NCI-H2107 (cell line): ENCODE measurements at places on chromosomes 4 and X.
A peak's percentile ranks its signal among the peaks of the same experiment; 100 is the strongest.

- peak; percentile 53 for DNase-seq
Measured at GRCh38 chr4:181289198-181289597, 954.0 kb upstream of the TENM3 start.

GRCh38 chrX:136880003-136880451 lies 498 bp downstream of the RBMX start:
- DNase-seq: no peak

GRCh38 chrX:39966176-39966575 lies 131.6 kb downstream of the BCOR start:
- DNase-seq: no peak

GRCh38 chr4:1410491-1411325 lies 4.5 kb upstream of the NKX1-1 start:
- no peak for DNase-seq

DNA sequence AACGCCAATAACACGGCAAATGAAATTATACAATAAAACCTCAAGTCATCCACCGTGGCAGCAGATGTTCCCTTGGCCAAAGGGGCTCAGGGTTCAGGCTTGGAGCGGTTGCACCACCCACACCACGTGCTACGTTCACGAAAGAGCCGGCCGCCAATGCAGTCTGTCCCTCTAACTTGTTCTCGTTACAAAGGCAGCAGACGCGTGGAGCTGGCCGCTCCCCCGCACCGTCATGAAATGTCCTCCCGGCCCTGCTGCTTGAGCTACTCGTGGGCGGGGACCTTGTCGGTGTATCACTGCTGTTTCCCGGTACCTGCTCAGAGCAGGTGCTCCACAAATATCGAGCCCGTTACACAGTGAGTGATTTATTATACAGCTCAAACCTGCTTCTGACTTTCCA lies 36.4 kb upstream of the MAN2B2 start:
- peak; percentile 10 for DNase-seq

- DNase-seq: no peak
Measured at GRCh38 chr4:32658019-32658418, 1937.8 kb downstream of the PCDH7 start.

GRCh38 chrX:119692191-119693039 lies 553 bp downstream of the SEPTIN6 start:
- DNase-seq: no peak

GRCh38 chr4:55549888-55550287 lies 3.2 kb upstream of the CLOCK start:
- DNase-seq: no peak

GRCh38 chr4:85058551-85058950 lies 92.1 kb upstream of the WDFY3 start:
- no peak for DNase-seq

- no peak for DNase-seq
Measured at GRCh38 chr4:42781315-42781714, 111.2 kb upstream of the GRXCR1 start.

GRCh38 chrX:115189646-115190635 lies 731 bp downstream of the RBMXL3 start:
- DNase-seq: no peak

DNA sequence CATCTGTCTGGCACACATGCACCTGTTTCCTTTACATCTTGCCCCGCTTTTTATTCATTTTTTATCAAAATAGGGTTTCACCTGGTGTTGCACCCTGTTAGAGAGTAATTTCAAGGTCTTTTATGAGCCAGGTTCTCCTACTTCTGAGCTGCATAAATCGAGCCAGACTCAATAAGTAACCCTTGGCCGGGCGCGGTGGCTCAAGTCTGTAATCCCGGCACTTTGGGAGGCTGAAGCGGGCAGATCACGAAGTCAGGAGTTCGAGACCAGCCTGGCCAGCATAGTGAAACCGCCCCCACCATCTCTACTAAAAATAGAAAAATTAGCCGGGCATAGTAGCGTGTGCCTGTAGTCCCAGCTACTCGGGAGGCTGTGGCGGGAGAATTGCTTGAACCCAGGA lies 1.0 kb upstream of the PPP2R3B start:
- DNase-seq: no peak

DNA sequence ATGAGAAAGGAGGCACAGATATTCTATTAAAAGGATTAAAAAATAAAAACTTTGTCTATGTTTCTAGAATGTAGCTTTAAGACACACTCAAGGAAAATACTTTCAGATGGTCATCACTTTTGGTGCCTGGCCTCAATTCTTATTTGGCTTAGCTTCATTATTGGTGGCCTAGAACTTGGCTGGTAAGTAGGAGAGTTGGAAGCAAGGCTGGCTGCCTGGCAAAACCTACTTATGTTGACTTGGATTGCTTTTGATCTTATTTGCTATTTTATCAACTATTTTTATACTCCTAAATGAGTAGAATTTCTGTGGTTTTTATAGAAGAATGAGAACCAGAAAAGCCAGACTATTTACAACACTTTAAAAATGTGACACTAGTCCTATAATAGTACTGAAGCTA lies 35.3 kb upstream of the JADE3 start:
- DNase-seq: no peak

DNA sequence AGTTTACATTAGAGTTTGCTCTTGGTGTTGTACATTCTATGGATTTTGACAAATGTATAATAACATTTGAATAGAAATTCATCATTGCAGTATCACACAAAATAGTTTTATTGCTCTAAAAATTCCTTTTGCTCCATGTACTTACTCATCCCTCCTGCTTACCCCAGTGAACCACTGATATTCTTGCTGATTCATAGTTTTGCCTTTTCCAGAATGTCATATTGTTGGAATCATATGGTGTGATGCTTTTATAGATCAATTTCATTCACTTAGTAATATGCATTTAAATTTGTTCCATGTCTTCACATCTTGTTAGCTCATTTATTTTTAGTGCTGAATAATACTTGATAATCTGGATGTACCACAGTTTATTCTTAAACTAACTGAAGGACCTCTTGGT lies 1593.2 kb downstream of the C4orf33 start:
- no peak for DNase-seq

DNA sequence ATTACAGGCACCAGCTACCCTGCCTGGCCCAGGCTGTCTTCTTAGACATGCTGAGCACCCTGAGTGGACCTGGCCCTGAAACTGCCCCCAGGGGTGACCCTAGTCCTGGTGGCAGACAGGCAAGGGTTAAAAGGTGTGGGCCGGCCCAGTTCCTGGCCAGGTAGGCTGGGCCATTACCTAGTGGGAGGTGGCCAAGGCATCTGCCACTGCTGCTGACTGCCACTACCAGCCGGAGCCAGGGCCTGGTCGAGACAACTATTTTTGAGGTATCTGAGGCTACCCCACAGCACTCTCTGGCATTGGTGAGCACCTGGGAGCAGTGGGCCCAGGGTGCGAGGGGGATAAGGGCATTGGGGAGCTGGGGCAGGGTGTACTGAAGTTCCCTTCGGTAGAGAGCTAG lies at the start of gene CCDC120:
Gene CCDC120 (plus strand): TSS at position 206 of the 400 bp plus-strand sequence. CDS start 3,043 bp downstream, outside the sequence.
- no peak for DNase-seq

DNA sequence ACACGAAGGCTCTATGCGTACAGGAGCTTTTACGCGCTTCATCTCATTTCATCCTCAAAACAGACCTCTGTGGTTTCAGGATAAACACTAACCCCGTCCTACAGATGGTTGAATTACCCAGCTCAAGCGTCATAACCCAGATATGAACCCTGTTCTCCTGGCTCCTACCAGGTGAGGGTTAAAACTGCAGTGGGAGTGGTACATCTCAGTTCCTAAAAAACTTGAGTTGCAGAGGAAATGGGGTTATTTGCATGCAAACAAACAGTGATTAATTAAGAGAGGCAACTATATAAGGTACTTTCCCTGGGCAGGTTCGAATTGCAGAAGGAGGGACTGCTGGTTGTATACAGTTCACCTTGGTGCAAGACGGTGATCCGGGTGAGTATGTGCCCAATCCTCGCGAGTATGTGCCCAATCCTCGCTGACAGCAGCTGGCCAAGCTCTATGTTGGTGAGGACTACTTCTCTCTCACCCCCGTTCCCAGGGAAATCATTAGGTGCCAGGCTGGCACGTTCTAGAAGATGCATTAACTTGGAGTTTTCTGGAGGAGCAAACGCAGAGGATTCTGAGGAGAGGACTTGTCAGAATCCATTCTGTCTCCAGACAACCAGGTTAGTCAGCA lies 72.6 kb downstream of the FHDC1 start:
- no peak for DNase-seq

- DNase-seq: no peak
Measured at GRCh38 chr4:174023641-174024040, 259.8 kb downstream of the FBXO8 start.

DNA sequence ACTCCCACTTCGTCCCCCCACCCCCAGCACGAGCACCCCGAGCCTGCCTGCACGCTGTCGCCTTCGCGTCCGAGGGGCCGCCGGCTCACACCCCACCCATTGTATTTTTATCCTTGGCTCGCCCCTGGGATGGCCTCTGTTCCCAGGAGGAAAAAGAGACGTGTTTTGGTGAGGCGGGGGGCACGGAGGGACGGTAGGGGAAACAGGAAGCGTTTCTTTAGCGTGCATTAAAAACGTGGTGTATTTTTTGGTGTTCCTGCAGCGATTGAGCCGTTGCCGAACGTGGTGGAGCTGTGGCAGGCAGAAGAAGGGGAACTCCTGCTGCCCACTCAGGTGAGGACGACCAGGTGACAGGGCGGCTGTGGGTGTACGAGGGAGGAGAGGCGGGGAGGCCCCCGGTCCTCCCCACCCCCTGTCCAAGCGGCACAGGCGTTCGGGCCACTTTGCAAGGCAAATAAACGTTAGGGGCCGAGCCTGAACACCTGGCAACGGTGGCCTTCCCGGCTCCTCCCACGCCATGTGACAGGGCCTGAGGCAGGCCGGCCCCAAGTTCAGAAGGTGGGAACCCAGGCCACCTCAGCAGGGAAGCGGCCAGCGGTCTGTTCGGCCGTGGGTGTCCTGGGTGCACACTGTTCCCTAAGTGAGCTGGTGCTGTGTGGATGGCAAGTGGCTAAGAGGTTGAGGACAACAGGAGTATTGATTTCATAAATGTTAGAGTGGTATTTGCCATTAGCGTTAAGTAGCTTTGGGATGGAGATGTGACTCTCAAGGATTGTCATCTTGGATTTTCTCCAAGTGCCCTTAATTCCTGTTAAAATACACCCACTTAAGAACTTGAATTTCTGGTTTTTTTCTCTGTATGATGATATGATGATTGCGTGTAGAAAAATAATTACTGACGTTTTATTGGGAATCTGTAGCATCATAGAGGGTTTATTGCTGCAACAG lies 1.1 kb downstream of the TMEM131L start:
- DNase-seq: no peak

DNA sequence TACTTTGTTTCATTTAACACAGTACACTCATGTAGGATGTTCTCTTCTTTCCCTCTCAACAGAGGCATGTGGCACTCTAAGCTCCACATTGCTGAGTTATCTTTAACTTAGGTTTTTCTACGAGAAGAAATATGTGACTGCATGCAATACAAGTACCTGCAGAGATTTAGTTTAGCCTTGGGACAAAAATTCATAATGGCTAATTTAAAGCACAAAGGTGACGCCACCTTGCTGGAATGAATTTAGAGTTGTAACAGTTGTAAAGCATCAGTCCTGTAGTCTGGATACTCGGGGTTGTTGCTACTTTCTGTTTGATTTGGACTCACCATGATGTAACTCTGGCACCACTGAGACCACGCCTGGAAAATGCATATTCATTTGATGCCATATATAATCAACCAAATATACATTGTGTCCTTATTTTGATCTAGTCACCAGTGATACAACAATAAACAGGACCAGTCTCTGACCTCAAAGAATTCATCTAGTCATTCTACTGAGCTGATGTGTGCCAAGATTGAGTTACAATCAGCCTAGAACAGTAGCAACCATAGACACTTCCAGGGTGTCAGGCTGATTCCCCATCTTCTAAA lies 451.0 kb upstream of the ZFP42 start:
- no peak for DNase-seq

GRCh38 chrX:103513476-103514108 lies 5.7 kb downstream of the RAB40A start:
- DNase-seq: no peak

GRCh38 chrX:34521563-34521962 lies 135.5 kb downstream of the TMEM47 start:
- no peak for DNase-seq

DNA sequence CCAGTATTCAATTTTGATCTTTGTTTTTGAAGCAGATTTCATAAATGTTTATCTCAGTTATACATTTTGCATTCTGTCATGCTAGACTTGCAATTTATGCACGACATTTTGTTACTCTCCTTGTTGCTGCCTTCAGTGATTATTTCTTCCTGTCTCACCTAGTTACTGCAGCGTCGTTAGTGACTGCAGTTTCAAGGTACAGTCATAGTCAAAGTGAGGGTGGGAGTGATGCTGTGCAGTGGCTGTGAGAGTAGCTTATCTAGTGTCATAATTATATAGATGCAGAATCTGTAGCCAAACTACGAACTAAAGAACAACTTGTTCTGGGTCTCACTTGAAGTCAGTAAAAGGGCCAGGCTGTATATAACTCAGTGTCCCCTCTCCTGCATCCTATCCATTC lies 69.8 kb downstream of the GPR101 start:
- DNase-seq: no peak

DNA sequence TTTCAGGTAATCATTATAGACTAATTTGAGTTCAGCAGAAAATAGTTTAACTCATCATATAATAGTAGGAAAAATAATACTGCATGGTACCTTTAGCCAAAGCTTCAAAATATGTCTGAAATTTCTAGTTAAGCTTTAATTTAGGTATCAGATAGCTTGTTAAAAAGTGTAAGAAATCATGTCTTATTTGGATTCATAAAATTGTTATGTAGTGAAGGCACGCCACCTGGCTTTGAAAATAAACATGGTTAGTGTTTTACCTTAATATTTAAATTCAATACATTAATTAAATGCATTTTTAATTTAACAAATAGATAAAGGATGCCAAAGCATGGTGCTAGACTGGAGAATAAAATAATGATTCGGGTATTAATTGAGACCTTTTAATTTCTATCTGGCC lies 211.4 kb downstream of the FSTL5 start:
- DNase-seq: no peak

- no peak for DNase-seq
Measured at GRCh38 chrX:101668143-101668542, 8.5 kb upstream of the ARMCX2 start.

DNA sequence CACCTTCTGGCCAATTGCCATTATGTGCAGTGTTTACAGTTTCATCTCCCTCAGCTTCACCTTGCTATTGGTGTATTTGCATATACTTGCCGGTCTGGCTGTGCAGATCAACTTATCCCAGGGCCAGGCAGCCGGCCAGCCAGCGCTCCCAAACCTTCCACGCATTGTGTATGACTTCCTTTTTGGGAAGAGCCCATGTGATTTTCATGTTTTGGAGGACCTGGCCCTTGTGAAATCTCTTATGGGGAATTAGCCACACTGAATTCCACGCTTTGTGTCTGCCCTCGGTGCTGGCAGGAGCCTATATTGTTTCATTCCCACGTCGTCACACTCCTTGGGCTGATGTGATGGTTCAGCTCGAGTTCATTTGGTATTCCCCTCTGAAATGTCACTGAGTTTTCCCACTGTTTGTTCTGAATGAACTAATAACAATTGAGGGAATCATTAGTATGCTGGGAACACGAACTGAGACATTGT lies 6.0 kb upstream of the PDLIM3 start:
- no peak for DNase-seq

DNA sequence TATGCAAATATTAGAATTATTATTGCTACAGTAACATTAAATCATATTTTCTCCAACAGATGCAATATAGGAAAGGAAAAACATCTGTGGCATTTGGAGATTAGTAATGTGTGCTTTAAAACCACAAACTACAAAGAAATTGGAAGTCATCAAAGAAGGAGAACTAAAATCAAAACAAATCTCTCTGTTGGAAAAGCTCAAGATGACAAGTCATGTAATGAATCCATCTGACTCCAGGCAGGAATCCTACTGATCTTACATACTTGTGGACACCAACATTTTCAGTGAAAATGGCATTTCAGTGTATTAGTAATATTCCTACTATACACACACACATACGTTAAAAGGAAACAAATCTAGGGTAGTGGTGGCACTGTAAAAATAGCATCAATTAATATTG lies 98.2 kb downstream of the SLC39A8 start:
- DNase-seq: no peak
